Naive B cell (primary cell): ENCODE measurements at places on chromosomes 5 and 9.
A peak's percentile ranks its signal among the peaks of the same experiment; 100 is the strongest.

DNA sequence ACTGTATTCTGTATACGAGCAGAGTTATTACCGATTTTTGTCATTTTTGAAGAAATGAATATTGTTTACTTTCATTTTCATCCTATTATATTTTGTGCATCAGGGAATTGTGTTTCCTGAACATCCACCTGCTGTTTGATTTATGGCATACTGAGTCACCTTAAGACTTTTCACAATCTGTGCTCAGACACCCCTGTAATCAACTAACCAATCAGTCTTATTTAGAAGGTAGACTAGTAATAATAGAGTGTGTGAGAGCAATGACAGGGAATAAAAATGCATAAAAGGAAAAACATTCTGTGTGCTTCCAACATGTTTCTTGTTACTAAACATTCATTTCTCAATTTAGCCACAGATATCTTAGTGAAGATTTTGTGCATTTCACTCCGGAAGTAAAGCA lies 1413.6 kb upstream of the ACO1 start:
- H3K27ac ChIP-seq = no peak overlapping the region
- no peaks in the 10 kb centered on the region for H3K36me3 ChIP-seq

DNA sequence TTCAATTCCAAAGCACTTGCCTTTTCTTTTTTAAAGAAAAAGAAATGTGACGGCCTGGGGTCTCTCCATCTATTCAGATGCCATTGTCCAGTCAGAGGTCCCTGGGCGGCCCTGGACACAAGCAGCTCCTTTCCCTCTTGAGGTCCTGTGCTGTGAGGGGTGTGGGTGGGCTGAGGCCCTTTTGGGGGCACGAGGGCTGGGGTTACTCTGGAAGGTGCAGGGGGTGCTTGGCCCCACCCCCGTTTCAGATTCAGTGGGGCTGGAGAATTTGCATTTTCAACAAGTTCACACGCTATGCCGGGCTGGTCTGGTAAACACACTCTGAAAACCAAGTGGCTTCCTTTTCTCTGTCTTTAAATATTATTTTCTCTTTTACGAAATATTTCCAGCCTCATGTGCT lies 91.4 kb upstream of the PHYKPL start:
- no peaks in the 10 kb centered on the region for H3K27me3 ChIP-seq
- no peaks in the 10 kb centered on the region for H3K36me3 ChIP-seq
- no peak for DNase-seq
- peaks cover 10% of the 10 kb centered on the region for H3K4me1 ChIP-seq
- no peak overlapping the region for H3K4me3 ChIP-seq
- H3K27ac ChIP-seq = peak overlapping the region; percentile 4

GRCh38 chr5:167814828-167815227 lies 476.6 kb upstream of the WWC1 start:
- no peak for DNase-seq
- H3K27me3 ChIP-seq = no peaks in the 10 kb centered on the region
- no peak overlapping the region for H3K4me3 ChIP-seq
- H3K4me1 ChIP-seq = no peaks in the 10 kb centered on the region
- H3K27ac ChIP-seq = no peak overlapping the region

DNA sequence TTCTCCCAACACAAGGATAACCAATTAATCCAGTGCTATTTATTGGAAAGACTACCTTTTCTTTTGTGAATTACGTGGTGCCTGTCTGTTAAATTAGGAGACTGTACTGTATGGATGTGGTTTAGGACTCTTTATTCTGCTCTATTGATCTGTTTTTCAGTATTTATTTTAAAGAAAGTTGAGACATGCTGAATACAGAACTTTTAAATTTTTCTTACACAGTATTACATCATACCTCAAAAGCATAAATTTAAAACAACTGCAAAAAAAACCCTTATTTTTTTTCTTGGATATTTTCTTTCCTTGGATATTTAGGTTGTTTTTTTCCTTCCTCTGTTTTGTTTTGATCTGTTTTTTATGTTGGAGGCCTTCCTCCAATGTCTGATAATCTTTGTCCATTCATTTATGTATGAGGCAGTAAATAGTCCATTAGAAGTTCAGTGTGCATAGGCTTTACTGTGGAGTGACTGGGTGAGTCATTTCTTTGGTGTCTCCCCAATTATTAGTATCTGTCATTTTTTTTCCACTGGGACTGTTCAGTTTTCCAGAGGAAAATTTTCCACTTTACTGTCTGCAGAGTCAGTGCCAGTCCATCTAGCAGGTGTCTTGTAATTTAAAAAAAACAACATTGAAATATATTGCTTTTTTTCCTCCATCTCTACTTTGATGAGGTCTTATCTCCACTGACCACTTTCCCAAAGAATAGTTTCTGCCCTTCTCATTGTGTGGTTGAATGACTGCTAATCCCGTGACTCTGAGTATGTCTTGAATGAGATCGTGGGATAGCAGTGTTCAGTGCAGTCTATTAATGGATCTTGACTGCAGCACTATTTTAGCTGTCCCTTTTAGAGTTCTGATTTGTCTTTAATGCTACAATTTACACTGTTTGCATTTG lies 15.2 kb downstream of the CYSTM1 start:
- H3K27ac ChIP-seq = peak overlapping the region; percentile 40
- no peak for DNase-seq
- peaks cover 4% of the 10 kb centered on the region for H3K27me3 ChIP-seq
- no peak overlapping the region for H3K4me3 ChIP-seq
- H3K36me3 ChIP-seq = no peaks in the 10 kb centered on the region
- H3K4me1 ChIP-seq = no peaks in the 10 kb centered on the region

DNA sequence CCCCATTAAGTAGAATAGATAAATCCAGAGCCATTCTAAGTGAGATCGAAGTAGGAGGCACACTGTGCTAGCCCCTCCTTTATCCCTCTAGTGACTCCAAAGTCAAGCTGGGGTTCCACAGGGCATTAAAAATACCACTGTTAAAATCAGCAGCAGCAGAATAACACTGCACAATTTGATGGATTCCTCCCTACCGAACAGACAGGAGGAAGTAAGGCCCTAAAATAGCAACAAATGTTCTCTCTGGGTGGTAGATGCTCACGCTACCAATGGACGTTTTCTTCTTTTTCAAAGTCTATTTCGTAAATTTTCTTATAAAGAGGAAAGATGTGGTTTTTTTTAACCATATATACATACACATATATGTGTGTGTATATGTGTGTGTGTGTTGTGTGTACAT lies 54.4 kb downstream of the FBXW11 start:
- peak overlapping the region; percentile 79 for H3K27ac ChIP-seq
- no peaks in the 10 kb centered on the region for H3K36me3 ChIP-seq
- no peak for DNase-seq
- H3K27me3 ChIP-seq = no peaks in the 10 kb centered on the region
- H3K4me3 ChIP-seq = peak overlapping the region; percentile 42

GRCh38 chr9:120043448-120043847 lies 536.5 kb downstream of the CDK5RAP2 start:
- no peak overlapping the region for H3K27ac ChIP-seq
- no peak overlapping the region for H3K4me3 ChIP-seq
- no peak for DNase-seq
- no peaks in the 10 kb centered on the region for H3K4me1 ChIP-seq

GRCh38 chr5:6737043-6737941 lies 24.1 kb downstream of the TENT4A start:
- H3K4me3 ChIP-seq = no peak overlapping the region
- H3K27ac ChIP-seq = peak overlapping the region; percentile 47
- DNase-seq = no peak
- H3K27me3 ChIP-seq = no peaks in the 10 kb centered on the region

DNA sequence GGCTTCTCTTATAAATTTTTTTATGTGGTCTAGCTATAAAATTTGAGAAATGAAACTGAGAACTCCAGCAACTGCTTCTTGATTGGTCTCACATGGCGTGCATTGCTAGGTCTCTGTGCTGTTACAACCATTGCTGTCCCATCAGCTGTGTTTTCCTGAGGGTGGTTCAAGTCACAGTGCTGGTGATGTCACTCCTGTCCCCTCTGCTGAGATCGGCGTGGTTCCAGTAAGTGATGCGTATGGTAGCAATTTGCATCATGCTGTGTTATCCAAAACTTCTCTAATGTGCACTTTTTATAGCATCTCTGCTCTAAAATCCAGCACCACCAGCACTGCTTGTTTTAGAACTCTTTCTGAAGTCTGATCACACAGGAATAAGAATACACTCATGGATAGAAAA lies 112.6 kb upstream of the ZNF608 start:
- no peaks in the 10 kb centered on the region for H3K27me3 ChIP-seq
- DNase-seq = peak; percentile 74
- no peak overlapping the region for H3K27ac ChIP-seq
- no peak overlapping the region for H3K4me3 ChIP-seq

DNA sequence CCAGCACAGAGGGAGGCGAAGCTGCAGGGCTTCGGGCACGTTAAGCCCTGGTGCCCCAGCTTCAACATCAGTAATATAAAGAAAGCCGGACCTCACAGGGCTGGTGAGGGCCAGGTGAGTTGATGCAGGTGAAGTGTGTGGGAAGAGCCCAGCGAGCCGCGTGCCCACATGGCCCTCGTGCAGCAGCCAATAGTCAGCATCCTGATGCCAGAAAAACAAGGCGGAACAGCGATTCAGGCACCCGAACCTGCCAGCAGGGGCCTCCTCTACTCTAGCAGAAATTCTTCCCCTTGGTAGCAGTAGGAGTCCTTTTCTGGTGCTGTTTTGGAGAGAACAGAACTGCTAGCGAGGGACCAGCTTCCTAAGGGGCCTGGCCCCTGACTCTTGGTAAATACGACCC lies 7.8 kb downstream of the MED10 start:
- no peak for DNase-seq
- H3K36me3 ChIP-seq = peaks cover 34% of the 10 kb centered on the region
- no peaks in the 10 kb centered on the region for H3K27me3 ChIP-seq

DNA sequence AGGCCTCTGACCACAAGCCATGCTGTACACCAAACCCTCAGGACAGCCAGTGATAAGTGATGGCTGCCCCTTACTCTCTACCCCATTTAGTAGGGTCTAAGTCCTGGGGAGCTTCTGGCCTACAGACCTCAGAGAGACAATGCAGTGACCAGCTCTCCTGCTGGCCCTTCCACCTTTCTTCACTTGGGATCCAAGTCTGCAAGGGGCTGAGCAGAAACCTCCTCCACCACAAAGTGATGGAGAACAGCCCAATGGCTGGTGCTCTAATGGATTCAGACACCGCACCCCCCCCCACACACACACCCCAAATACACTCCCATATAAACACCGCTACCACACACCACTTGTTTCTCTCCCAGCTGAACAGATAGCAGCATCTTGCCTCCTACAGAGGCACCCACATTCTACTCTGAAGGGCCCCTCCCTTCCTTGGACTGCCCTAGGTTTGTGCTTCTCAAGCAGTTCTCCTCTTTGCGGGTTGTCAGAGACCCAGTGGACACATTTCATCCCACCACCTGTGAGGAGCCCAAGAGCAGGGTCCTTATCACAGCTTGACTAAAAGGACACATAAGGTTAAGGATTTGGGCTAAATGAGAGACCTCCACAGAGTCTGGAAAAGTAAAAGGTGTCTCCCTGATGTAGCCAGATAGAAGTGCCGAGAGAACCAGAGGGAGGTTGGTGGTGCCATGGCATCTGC lies 1.3 kb upstream of the PDLIM4 start:
- H3K27ac ChIP-seq = no peak overlapping the region
- H3K27me3 ChIP-seq = peaks cover 50% of the 10 kb centered on the region
- no peaks in the 10 kb centered on the region for H3K4me1 ChIP-seq

GRCh38 chr5:124460642-124461041 lies 285.8 kb downstream of the ZNF608 start:
- peaks cover 28% of the 10 kb centered on the region for H3K36me3 ChIP-seq
- peaks cover 4% of the 10 kb centered on the region for H3K4me1 ChIP-seq
- H3K27ac ChIP-seq = no peak overlapping the region
- H3K27me3 ChIP-seq = no peaks in the 10 kb centered on the region
